ENCODE measurements at places on chromosomes 11 and 22.

DNA sequence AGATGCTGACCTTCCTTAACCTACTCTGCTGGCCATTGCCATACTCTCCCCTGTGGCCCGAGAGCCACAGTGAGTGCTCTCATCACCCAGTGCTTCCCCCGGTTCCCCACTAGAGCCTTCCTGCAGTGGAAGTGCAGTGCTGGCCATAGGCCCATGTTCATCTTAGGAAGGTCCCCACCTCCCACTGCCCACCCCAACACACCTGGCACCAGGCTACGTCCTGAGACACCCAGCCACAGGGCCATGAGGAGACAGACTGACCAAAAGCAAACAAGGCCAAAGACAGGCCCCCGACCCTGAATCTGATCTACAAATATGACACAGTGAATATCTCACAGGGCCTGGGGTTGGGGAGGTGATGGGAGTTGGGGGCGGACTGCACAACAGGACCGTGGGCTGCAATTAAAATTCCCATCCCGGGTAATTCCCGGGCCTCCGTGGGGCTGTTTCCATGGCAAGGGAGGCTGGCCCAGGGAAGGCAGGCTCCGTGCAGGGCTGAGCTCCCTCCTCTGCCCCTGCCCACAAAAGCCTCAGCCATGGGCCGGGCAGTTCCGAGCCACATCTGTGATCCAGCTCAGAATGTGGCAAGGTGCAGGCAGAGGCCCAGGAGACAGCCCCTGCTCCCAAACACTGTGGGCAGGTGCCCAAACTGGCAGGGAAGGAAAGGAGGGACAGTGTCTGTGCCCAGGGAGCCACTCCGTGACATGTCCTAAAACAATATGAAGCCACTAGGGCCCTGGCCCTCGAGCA lies 5.1 kb upstream of the CHST1 start:
- no peak for DNase-seq

GRCh38 chr11:108009497-108010370 lies 1.0 kb downstream of the CUL5 start:
- DNase-seq: no peak

DNA sequence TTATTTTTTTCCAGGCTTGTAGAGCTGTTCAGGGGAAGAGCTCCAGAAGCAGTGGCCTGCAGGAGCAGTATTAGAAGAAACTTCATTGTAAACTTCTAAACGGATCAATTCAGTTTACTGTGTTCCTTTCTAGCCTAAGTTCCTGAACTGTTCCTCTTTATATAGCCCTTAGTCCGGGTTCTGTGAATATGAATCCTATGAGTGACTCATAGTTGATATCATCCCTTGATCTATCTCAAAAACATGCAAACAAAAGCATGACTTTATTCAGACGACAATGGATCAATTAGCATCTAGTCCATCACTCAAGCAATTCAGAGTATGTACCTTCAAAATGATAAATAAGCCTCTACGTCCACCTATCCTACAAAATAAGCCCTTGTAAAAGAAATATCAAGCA lies at the start of gene MMP12:
TSS of gene MMP12 (minus strand) at position 131 of the 400 bp plus-strand sequence. CDS start at position 86, 45 bp downstream.
- no peak for DNase-seq

GRCh38 chr11:68071281-68072048 lies 32.6 kb downstream of the TCIRG1 start:
- no peak for DNase-seq

DNA sequence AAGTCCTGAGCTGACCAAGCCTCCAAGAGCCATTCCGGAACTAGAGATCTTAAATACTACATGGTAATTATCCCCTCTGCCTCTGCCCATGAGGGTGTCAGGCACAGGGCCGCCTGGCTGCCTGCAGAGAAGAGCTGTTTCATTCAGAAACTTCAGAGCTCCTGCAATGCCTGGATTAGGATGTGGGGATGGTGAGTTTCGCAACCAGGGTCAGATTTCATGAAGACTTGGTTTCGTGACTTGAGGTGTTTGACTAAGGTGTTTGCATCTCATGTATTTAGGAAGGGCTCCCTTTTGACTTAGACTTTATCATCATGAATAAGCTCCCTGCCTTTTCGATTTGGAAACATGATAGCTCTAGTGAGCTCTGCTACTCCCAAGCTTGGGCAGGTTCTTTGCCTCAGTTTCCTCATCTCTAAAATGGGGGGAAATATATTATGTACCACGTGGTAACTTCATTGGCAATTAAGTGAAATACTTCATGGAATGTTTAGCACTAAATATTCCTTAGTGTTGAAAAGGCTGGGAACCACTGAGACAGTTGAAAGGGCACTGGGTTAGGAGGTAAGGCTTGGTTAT lies 9.1 kb downstream of the TIMP3 start:
- DNase-seq: peak; percentile 51

DNA sequence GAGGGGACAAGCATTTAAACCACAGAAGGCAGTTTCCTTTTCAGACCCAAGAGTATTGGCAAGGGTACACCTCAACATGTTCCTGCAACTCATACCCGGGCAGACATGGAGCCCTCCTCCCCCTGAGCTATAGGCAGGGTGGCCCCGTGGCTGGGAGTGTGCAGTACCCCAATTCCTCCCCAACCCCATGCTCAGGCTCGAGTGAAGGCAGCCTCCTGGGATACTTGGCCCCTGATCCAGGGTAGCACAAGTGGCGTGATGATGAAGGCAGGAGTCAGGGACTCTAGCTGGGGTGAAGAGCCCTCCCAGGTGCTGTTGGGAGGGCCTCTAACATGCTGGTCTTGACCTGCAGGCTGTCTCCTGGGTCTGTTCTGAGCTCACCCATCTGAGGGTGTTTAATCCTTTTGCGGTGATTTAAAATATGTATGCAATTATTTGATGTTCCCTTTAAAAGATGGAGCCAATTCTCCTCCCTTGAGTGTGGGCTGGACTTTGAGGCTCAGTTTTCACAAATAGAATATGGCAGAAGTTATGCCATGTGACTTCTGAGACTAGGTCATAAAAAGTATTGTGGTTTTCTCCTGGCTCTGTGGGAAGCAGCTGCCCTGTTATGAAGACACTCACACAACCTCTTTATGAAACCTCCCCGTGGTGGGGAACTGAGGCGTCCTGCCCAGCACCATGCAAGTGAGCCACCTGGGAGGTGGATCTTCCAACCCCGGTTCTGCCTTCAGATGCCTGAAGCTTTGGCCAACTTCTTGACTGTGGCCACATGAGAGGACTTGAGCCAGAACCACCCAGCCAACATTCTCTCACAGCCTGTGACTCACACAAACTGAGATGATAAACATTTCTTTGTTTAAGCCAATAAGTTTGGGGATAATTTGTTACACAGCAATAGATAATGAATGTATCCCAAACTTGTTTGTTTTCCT lies 54.7 kb upstream of the NECTIN1 start:
- no peak for DNase-seq

GRCh38 chr11:84790849-84791427 lies 836.2 kb downstream of the DLG2 start:
- no peak for DNase-seq

DNA sequence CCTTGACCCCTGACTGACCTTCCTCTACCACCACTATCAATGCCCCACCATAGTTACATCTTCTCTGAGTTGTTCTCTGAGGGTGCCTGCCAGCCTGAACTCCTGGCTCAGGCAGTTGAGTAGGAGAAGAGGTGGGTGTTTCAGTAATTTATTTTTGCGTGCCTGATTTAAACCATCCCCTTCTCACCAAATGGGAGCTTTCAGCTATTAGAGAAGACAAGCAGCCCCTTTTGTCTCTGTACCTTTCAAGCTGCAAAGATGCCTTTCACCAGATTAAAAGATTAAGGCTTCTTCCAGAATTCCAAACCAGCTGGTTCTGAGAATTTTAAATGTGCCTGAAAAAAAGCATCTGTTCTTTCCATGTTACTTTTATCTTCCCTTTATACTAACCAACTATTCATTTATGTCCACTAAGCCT lies 223.8 kb downstream of the FAM76B start:
- DNase-seq: no peak

- no peak for DNase-seq
These were observed 1.3 kb downstream of the RNF169 start for GRCh38 chr11:74749965-74750296.

DNA sequence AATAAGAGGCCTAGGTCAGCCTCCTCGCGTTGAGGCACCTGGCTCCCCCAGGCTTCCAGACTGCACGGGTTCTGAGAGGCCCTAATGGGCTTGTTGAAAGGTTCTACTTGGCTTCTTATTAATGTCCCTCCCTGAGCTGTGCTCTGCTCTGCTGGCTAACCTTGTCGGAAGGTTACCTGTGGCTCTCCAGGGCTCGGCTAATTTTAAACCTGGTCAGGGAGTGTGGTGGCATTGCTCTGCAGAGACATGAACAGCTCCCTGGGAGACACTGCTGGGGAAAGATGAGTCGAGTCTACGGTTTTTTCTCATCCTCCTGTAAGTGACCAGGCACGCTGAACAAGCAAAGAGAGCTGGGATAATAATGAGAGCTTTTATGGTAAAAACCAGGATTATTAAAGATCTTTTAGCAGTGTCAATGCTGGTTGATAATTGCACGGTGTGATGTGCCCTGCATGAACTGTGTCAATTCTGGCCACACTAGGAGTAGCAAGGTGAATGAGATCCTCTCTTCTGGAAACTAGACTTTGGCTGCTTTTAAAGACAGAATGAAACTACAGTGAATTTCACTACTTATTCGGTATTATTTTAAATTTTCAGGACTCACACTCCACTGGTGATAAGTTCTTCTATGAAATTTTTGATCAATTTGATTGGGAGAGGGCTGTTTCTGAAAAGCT lies 70.7 kb downstream of the TEAD1 start:
- peak; percentile 28 for DNase-seq

- DNase-seq: no peak
These were observed 16.2 kb downstream of the ARVCF start for GRCh38 chr22:20000246-20001081.

DNA sequence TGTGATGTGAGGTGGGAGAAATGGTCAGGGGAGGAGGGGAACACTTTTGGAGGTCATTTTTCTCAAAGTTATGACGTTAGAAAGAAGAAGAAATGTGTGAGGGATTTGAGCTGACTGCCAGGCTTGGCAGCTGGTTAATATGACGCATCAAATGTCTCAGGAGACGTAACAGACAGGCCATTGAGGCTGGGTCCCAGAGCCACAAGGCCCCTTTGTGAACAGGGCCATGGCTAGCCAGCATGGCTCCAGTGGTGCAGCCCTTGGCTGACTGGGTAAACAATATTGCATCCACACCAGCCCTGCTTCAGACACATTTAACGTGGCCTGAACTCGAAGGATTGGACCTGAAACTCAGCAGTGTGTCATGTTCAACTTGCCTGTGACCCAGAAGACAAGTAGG lies 34.3 kb downstream of the AMOTL1 start:
- DNase-seq: no peak

All from IMR-90 (cell line).